Gastroesophageal sphincter (tissue), 4 donors: ENCODE measurements at places on chromosomes 4 and X. TPM values are rescaled to one million over a fixed set of nuclear protein-coding genes. Genes with fewer than 3 reads are reported as not detected.

GRCh38 chr4:118761397-118762016, 74.4 kb downstream of the SEC24D start:
- no peak for ATAC-seq

- ATAC-seq: no peak
These were observed 65.5 kb downstream of the MBNL3 start for GRCh38 chrX:132423323-132423722.

GRCh38 chrX:29071525-29072320, 484.5 kb downstream of the IL1RAPL1 start:
- ATAC-seq: no peak

Gene ENAM
- not detected for total RNA-seq

Gene TMEM271
- total RNA-seq: 0.35 TPM

Gene PROM1
- total RNA-seq: 0.94 TPM
